ENCODE measurements at places on chromosomes 1 and 21.
A peak's percentile ranks its signal among the peaks of the same experiment; 100 is the strongest.

- no peak for DNase-seq
Observed at GRCh38 chr21:31258073-31258472, 86.0 kb downstream of the TIAM1 start.

GRCh38 chr1:19738076-19738475, 61.6 kb downstream of the TMCO4 start:
- no peak for DNase-seq

GRCh38 chr1:84353695-84354094, 44.6 kb upstream of the DNASE2B start:
- DNase-seq = no peak

- DNase-seq = no peak
Observed at GRCh38 chr21:38945545-38946245, 140.0 kb downstream of the ETS2 start.

DNA sequence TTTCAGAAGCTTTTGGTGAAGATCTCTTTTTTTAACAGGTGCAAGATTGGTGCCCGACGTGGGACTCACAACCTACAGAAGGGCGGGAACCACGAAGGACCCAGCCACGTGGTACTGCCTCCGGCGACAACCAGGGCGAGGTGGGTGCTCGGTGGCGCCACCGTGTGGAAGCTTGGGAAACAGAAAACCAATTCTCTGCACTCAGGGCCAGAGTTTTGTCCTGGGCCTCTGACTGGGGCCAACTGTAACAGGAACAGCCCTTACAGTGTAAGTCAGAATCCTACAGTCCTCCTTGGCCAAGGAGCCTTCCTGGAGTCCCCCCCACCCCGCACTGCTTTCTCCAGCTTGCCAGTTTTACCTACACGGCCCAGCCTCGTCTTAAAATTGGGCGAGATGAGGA, 11.6 kb upstream of the S100A7A start:
- peak; percentile 45 for DNase-seq

DNA sequence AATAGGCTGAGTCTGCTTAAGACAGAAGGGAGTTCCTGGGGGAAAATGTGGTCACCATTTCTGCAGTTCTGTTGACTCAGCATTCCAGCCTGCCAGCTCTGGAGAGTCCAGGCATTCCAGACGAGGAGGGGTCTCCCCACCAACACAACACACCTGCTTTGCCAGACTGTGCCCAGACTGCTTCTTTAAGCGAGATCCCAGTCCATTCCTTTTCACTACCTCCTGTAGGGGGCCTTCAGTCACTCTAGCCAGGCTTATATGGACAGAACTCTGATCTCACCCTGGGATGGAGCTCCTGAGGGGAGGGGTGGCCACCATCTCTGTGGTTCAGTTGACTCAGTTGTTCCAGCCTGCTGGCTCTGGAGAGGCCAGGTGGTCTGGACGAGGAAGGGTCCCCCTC, 48.5 kb downstream of the UBE2U start:
- DNase-seq = no peak

DNA sequence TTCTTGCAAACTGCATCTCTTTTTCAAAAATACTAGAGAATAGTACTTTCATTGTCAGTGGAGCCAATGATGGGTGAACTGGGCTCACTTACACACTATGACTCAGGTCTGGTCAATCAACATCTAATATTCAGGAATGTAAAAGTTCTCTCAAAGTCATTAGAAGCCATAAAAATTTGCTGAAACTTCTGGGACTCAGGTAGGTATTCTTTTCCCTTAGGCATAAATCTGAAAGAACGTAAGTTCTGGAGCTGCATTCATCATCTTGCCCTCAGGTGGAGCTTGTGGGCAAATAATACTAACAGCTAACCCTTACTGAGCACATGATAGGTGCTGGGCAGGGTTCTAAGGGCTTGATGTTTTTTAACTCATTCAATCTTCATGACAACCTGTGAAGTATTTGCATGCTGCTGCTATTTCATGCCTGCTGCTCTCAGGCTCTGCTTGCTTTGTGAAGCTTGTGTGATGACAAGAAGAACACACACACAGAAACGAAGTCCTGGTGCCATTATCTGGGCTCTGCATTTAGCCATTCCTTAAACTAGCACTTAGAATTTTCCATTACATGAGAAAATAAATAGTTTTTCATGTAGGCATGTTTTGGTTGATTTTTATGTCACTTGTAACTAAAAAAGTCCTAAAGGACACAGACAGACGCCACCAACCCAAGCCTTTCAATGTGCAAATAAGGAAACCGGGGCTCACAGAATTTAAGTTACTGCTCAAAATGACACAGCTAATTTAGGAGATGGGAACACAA, 394.2 kb upstream of the LYPLAL1 start:
- DNase-seq = no peak

GRCh38 chr1:168819668-168820067, 90.7 kb upstream of the DPT start:
- no peak for DNase-seq

DNA sequence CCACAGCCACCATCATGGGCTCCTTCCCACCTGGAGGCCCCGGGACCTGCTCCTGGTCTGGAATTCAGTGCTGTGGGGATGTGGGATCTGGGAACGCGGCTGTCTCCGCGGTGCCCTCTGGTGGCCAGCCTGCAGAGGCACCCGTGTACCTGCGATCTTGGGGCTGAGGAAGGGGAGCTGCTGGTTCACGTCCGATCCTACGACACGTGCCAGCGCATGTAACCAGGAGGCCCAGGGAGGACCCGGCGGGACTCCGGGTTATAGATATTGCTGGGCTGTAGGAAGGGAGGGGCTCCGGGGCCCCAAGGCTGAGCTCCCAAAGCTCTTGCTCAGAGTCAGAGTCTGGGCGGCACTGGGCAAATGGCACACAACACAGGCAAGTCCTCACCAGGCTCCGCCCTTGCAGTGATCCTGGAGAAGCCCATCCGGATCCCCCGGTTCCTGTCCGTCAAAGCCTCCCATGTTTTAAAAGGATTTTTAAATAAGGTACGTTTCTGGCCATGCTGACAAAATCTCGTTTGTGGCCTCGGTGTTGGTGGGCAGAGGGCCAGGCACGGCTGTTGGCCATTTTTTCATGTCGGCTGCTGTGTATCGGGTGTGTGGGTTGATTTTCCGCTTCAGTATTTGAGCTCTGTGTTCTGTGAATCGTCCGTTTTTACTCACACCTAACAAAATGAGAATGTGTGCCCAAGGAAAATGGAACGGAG, 20.1 kb downstream of the FAAP20 start:
- DNase-seq = peak; percentile 34

DNA sequence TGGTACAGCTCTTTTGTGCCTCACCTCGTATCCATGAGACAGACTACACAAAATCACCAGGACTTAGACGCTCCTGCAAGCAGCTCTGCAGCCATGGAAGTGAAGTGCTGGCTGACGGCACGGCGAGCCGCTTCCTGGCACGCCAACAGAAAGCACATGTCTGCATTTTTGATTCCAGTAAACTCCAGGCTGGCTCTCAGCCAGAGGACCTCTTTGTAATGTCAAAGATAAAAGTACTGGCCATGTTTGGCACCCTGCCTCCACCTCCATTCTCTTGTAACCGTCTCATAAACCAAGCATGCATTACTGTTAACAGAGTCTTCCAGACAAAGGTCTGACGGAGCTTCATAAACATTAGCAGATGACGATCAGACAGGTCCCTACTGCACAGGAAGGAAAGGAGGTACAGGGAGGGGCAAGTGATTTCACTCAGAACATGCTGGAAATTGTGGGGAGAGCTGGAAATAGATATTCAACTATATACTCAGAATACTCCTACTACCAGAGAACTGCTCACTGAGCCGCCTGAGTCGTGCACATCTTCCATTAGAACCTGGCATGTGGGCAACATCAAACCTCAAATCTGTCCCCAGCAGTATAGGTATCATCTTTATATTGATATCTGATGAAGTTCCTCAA, 632.0 kb downstream of the SMYD3 start:
- DNase-seq = no peak

DNA sequence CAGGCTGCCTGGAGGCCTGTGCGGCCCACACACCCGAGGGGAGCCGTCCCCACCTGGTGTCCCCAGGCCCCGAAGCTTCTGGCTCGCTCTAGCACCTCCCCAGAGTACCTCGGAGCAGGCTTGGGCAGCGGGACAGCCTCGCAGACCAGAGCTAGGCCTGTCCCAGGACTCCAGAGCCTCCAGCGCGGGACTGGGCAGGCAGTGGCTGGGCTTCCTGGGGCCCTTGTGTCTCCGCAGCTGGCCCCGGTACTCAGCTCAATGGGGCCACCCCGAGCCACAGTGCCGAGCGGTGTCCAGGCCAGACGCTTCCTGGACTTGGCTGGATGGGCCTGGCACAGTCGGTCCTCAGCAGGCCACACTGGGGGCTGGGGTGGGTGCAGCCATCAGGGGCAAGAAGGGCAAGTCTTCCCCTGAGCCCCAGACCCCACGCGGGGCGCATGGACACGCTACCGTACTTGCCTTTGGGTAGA, 4.9 kb downstream of the SCNN1D start:
- no peak for DNase-seq

- DNase-seq = no peak
Observed at GRCh38 chr1:23763041-23763577, 15.1 kb upstream of the PITHD1 start.

DNA sequence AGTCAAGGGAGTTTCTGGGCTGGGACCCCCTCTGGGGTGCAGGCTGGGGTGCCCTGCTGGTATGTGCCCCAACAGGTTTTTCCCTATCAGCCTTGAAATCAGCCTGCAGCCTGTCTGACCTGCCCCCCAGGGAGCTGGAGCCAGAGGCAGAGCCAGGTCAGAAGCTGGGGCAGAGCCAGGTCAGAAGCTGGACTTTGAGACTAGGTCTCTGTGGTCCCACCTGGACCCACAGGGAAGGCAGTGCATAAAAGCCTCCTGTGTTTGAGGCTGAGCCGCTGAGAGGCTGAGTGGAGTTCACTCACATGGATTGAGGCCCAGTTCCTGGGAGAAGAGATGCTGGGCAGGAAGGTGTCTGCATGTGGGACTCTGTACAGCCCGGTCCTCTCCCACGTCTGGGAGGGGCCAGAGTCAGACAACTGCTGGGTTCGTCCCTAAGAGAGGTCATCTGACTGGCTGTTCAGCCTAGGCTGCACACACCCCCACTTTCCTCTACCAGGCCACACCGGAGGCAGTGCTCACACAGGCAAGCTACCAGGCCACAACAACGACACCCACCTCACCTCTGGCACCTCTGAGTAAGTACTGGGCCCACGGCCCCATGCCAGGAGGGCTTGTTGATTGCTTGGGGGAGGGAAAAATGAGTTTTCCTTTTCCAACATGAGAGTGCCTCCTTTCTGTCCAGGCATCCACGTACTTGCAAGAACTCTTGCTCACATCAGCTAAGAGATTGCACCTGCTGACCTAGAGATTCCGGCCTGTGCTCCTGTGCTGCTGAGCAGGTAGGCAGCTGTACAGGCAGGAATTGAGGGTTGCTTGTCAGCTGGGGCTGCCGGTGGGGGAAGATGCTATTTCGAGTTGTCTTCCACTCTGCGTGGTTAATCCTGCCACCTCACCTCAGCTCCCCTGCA, at the start of gene ANXA9:
Gene ANXA9 (plus strand): TSS at position 488 of the 908 bp plus-strand sequence. CDS start 814 bp downstream, outside the sequence.
- no peak for DNase-seq

DNA sequence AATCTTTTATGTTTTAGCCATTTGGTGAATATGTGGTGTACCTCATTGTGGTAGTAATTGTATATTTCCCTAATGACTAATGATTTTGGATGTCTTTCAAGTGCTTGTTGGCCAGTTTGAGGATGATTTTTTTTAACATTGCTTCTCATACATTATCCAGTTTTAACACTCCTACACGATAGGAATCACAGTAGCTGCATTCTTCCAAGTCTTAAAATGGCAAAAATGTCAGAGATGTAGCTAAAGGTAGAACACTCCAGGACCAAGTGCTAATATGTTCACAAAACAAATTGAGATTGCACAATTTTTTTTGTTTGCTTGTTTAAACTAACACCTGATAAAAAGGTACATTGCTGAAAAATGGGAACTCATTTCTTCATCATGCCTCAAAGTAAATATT, 11.7 kb downstream of the USP25 start:
- no peak for DNase-seq

DNA sequence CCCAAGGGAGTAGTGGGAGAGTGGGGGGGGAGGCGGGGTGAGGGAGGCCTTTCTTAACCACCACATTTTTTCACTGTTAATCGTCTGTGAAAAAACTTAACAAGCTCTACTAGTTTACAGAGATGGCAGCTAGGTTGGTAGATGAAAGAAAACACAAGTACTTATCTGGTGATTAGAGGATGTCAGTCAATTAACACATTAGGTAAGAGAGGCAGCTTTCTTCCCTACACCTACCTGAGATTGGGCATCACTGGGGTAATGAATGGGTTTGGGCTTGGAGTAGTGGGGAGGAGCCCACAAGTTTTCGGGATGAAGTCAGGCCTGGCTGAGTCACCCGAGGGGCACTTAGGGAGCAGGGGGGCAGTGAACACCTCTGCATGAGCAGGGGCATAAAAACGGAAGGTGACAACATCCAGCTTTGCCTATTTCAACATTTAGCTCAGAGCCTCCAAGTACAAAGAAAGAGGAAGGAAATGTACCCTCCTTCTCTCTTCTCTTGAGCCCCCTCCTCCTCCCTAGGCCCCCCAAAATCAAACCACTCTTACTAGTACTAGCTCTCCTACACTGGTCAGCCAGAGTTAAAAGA, 2.5 kb downstream of the LBR start:
- no peak for DNase-seq

- no peak for DNase-seq
Observed at GRCh38 chr1:83910461-83910860, 88.5 kb downstream of the TTLL7 start.

DNA sequence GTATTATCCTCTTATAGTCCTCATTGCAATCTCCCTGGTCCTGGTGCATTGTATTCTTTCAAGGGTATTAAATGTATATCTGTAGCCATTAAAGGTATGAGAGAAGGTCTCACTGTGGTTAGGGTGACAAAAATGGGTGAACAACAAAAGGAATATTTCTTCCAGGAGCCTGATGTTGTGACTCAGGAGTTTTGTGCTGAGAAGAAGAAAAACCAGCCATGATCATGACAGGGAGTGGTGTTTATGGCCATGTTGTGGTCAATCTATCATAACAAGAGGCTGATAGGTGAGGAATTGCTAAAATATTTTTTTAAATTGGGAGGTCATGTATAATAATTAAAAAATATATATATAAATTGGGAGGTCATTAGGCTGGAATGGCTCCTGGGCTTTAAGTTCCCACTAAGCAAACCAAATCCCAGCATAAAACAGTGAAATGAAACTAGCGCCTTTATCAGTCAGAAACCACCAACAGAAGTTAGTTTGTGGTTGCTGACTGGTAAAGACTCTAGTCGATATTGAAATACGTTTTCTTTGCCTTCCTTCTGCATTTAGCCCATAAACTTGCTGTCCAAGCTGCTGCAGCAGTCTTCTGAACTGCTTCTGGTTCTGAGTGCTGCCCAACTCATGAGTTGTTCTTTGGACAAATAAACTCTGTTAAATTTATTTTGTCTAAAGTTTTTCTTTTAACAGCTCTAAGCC, 60.3 kb downstream of the TBX19 start:
- DNase-seq = no peak

DNA sequence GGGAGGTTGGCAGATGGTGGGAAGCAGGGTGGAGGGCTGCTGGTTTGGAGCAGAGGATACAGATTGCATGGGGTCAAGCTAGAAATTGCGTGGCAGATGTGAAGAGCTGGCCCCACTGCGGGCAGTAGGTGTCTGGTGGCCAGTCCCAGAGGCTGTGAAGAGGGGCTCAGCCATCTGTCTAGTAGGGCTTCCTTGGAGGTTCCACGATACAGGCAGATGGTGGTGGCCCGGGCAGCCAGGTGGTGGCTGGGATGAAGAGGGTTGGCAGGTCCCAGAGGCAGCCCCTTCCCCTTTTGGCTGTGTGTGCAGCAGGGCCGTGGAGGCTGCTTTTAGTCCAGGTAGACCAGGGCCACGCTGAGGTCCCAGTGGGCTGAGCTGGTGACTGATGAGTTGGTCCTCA, 16.6 kb downstream of the PSEN2 start:
- DNase-seq = no peak

GRCh38 chr1:110555807-110556470, 37.0 kb upstream of the KCNA10 start:
- DNase-seq = no peak
